ENCODE measurements at places on chromosomes 3 and 15.

GRCh38 chr15:64456634-64457108, 3.7 kb upstream of the ZNF609 start:
- DNase-seq = no peak

DNA sequence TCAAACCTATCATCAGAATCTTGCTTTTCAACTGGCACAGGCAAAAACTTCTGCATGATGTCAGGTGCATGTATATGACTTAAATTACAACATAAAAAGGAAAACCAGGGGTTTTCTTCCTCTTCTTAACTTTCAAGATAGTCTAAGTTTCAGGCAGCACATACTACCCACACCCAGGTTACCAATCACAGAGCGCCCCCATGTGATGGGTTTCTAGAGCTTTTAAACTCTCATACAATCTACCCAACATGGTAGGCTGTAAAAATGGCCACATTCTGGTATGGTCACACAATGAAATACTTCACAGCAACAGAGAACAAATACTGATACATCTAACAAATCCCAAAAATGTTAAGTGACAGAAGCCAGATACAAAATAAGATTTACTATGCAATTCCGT, 7.4 kb downstream of the MESD start:
- DNase-seq = no peak

GRCh38 chr15:72464251-72464650, 9.9 kb upstream of the ARIH1 start:
- no peak for DNase-seq

DNA sequence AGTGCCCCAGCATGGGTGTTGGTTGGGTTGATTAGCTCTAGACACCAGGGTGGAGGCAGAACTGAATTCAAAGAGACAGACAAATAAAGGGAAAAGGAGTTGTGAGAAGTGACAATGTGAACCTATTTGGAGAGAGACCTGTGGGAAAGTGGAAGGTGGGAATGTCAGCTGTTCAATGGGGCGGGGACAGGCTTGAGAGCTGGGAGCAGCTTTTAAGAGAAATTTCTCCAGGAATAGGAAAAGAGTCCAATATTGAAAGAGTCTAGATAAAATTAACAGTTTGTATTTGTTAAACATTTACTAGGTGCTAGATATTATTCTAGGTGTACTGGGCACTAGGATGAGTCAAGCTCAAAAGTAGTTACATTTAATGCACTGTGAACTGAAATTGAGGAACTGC, 225.3 kb downstream of the GAP43 start:
- DNase-seq = no peak

- no peak for DNase-seq
These were observed 2.9 kb downstream of the TPM1 start for GRCh38 chr15:63045465-63045840.

DNA sequence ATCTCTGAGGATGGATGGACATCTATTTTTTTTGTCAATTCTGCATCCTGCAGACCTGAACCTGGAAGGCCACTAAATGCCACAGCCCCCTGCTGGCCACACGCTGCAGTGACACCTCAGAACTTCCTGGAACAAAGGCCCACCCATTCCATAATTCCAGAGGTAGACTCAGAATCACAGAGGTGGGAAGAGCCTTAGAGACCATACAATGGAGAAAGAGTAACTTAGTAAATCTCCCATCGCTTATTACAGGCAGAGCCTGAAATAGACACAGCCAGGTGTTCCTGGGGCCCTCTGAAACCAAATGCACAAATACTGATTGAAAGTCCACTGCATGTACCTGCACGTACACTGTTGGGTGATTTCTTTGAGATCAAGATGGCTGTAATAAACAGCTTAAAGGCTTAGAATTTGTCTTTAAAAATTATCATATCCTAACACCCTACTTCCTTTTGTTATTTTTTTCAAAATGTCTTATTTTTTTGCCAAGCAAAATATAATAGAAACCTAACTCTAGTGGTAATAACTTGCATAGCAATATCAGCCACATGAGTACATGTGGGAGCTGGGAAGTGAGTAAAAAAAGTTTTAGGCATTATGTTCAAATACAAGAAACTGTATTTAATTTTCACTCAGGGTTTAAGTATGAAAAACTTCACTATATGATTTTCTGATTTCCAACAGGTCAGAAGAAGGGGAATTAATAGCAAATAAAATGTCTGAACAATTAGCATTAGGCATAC, 62.7 kb downstream of the EOMES start:
- DNase-seq = no peak

DNA sequence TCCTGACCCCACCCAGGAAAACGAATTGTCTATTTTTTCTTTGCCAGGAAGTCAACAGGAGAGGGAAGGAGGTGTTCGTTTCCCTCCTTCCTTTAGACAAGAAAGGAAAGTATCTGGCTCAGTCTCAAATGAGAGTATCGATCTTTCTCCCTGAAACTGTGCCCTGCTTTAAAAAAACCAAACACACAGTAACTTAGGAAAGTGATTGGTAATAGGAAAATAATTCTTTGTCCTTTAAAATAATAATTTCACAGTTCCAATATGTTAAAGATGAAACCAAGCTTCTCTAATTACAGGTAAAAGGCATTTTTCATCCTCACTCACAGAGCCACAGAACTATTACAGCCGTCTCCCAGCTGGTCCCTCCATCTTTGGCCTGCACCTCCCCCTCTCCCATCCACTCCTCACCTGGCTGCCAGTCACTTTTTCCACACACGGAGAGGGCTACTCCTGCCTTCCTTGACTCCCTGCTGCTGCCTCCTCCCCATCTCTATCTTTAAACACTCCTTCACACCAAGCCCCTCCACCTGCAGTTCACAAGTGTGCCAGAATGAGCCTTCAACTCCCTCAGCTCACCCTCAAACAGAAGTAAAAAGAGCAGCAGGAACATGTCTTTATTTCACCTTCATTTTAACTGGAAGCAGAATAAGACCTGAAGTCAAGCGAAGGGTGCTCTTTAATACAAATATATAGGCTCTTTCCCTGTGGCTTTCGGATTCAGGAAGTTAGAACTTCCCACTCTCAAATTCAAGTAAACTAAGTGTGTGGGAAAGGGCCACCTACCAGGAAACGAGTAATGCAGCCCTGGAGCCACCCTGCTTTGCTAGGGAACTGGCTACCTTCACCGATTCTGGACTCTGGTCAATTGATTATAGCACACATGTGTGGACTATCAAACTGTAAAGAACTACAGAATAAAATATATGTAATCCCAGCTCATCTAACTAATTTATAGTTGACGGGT, 116.4 kb downstream of the SENP2 start:
- no peak for DNase-seq

- DNase-seq = no peak
These were observed 329.4 kb upstream of the CTNNB1 start for GRCh38 chr3:40869939-40870338.

DNA sequence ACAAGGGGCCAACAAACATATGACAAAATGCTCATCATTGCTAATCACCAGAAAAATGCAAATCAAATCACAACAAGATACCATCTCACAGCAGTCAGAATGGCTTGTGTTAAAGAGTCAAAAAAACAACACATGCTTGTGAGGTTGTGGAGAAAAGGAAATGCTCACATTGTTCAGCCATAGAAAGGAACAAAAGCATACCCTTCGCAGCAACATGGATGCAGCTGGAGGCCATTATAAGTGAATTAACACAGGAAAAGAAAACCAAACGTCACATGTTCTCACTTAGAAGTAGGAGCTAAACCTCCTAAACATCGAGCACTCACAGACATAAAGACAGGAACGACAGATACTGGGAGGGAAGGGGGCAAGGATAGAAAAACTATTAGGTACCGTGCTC, 678.4 kb upstream of the GRM7 start:
- no peak for DNase-seq

All from caudate nucleus (tissue), 63 donors.